ENCODE measurements at places on chromosomes 11 and 22. TPM values are rescaled to one million over a fixed set of nuclear protein-coding genes. Genes with fewer than 3 reads are reported as not detected.

The MIOX gene
- not detected for total RNA-seq

The SORL1 gene
- total RNA-seq = 0.09 TPM

The IGSF9B gene
- total RNA-seq = 0.09 TPM

The MN1 gene
- total RNA-seq = 0.45 TPM

The ST3GAL4 gene
- total RNA-seq = 19.1 TPM

The DNAL4 gene
- total RNA-seq = 15.2 TPM

The DGAT2 gene
- total RNA-seq = 3.1 TPM

The APOA5 gene
- total RNA-seq = not detected

The IGF2 gene
- 4.7 TPM for total RNA-seq

The CNGA4 gene
- not detected for total RNA-seq
